Anterior cingulate cortex (tissue), 58 donors: ENCODE measurements at places on chromosomes 11 and 22.

DNA sequence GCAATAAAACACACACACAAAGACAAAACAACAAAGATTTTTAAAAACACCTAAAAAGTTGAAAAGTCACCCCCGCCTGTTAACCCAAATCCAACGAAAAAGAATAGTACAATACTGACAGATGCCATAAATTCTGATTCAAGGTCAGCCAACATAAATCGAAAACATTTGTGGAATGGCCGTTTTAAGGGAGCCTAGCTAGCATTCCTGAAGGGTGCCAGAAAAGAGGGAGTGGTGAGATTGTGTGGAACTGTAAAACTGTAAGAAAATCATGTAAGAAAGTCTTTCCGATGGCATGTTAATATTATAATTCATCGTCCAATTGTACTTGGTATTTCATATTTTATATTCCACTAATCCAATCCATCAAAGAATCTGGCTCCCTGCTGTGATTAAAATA, 75.1 kb downstream of the RAB38 start:
- no peak for DNase-seq

DNA sequence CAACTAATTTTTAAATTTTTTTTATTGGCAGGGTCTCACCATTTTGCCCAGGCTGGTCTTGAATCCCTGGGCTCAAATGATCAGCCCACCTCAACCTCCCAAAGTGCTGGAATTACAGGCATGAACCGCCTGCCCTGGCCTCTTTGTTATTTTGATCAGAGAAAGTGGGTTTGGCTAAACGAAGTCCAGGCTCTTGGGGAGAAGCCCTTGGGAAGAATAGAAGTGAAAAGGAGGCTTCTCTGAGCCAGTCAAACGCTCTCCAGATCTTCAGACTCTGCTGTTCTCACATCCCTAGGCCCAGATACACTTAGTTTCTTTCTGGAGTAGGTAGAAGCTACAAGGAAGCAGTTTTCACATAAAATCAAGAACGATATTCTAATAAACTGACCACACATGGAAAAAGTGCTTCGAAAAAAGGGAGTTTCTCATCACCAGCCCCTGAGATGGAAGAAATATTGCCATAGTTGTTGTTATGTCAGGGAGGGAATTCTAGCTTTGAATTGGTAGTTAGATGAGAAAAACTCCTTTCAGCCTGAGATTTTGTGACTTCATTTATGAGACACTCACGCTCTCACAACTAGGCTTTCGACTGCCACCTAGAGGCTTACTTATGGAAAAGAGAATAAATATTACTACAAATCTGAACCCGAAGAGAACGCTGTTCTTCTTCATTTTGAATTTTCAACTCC, 41.7 kb upstream of the AQP11 start:
- peak; percentile 18 for DNase-seq

DNA sequence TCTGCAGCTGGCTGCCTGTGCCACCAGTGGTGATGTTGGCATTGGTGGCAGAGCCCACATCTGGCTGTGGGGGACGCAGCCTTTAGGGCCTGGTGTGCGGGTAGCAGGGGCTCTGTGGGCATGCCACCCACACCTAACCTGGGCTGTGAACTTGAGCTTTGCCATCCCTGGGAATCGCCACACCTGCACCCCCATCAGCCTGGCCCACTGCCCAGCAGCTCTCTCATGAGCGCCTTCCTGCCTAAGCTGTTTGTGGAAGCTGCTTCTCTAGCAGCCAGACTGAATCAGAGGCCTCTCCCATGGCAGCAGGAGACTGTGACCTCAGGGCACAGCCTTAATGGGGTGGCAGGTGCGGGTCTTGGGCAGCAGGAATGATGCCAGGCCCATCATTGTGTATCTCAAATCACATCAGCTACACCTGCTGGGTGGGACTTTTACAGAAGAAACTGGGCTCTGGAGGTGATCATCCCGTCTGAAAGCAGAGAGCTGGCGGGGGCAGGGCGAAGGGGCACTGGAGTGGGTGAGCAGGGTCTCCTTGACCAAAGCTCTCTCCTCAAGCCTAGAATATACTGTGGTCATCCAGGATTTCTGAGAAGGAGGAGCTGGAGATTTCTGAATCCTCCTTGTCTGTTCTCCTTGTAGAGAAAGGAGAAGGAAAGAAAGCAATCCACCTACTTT, 17.8 kb upstream of the CARS1 start:
- DNase-seq = no peak

- DNase-seq = no peak
Measured at GRCh38 chr22:21622011-21622918, 7.6 kb downstream of the YDJC start.

GRCh38 chr11:4527926-4528325, 17.1 kb upstream of the OR52M1 start:
- no peak for DNase-seq

GRCh38 chr22:42180349-42180842, 49.8 kb upstream of the CYP2D6 start:
- no peak for DNase-seq

- DNase-seq = peak; percentile 36
Measured at GRCh38 chr11:61747192-61747966, 5.1 kb upstream of the MYRF start.

GRCh38 chr11:123856444-123856843, 29.0 kb downstream of the TMEM225 start:
- DNase-seq = no peak

GRCh38 chr22:36797374-36797773, 19.5 kb downstream of the PVALB start:
- no peak for DNase-seq

DNA sequence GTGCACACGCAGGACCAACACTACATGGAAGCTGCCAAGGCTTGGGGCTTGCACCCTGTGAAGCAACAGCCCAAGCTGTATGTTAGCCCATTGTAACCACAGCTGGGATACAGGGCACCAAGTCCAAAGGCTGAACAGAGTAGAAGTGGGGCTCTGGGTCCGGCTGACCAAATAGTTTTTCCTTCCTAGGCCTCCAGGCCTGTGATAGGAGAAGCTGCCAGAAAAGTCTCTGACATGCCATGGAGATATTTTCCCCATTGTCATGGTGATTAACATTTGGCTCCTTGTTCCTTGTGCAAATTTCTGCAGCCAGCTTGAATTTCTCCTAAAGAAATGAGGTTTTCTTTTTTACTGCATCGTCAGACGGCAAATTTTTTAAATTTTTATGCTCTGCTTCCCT, 941.2 kb downstream of the FAM181B start:
- DNase-seq = no peak

GRCh38 chr22:36358533-36359469, 29.0 kb downstream of the MYH9 start:
- DNase-seq = no peak

GRCh38 chr11:110989428-110990133, 255.9 kb upstream of the POU2AF2 start:
- DNase-seq = no peak

- no peak for DNase-seq
Measured at GRCh38 chr11:3736816-3737215, 60.5 kb downstream of the NUP98 start.

DNA sequence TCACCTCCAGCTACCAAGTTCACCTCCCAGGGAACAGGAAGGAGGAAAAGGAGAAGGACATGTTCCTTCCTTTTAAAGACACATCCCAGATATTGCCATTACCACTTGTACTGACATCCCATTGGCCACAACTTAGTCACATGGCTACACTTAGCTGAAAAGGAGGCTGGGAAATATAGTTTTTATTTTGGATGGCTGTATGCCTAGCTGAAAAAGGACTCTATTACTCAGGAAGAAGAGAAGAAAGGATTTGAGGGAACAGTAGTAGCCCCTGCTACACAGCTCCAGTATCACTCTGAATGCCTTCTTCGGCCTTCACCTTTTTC, 2.1 kb upstream of the APOA5 start:
- DNase-seq = no peak

DNA sequence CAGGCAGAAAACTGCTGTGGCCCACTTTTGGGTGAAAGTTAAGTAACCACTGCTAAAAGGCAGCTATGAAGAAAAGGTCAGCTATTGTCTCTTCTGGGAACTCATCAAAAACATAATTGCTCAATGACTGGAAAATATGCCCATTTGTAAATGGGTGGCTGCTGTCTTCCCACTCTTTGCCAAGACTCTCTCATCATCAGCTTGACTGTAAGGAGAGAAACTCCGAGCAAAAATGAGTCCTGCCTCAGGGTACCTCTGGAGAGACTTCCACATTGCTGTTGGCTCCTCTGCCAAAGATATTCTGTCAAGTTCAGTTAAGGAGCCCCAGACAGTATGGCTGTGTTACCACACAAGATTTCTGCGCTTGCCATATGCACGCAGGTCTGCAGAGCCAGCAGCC, 138.7 kb downstream of the BBOX1 start:
- DNase-seq = no peak

DNA sequence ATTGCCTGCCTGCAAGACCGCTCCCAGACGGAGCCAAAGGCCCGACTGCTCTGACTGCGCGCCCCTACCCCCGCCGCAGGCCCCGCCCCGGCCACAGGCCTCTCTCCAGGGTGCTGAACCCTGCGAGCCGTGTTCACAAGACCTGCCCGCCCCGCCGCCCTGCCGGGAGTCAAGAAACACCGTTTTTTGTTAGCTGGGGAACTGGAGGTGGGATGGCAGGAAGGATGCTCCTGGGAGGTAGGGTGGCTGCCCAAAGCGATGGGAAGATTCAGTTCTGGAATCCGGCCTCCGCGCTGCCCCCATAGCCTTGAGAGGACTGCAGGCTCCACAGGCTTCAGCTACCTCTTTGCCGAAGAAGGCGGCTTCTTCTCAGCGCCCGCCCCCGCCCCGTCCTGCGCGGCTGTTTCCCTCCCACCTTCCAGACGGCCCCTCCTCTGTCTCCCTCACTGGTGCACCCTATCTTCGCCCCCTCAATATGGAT, 2.7 kb upstream of the PDE2A start:
- DNase-seq = peak; percentile 40

GRCh38 chr22:33415401-33415800, 357.2 kb upstream of the SYN3 start:
- no peak for DNase-seq

- DNase-seq = no peak
Measured at GRCh38 chr22:43292630-43293018, 50.5 kb downstream of the SCUBE1 start.

DNA sequence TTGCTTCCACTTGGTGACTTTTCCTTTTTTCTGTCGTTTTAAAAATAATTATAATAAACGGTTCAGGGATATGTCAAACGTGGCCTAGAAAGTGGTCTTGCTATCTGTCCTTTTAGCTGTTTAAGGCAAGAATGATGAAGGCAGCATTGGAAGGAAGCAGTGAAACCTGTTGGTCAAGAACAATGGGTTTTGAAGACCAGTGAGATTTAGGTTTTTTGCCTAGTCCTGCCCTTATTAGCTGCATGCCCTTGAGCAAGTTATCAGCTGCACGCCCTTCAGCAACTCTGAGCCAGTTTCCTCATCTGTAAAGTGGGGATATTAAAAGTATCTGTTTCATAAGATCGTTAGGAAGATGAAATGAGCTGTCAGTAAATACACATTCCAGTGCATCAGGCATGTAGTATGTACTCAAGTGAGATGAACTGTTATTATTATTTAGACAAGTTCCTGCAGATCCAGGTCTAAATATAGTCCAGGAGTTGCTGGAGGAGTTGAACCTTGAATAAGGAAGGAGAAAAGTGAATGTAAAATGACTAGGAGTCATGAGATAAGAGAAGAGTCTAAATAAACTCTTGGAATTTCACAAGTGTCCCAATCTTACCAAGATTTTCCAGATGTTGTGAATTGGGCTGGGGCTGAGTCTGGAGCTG, 90.8 kb upstream of the HSD17B12 start:
- no peak for DNase-seq

DNA sequence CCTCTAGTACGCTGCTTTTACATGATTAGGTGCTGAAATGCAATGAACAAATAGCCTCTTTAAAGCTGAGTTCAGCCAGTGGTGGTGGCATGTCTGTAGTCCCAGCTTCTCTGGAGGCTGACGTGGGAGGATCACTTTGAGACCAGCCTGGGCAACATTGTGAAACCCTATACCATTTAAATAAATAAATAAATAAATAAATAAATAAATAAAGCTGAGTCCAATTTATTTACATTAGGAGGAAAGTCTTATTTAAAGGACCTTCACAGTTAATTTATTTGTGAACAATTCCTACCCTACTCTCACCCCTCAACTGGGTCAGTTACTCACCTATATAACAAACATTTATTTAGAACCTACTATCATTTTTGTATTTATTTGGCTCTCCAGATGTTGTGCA, 4.8 kb upstream of the CHRDL2 start:
- DNase-seq = no peak

DNA sequence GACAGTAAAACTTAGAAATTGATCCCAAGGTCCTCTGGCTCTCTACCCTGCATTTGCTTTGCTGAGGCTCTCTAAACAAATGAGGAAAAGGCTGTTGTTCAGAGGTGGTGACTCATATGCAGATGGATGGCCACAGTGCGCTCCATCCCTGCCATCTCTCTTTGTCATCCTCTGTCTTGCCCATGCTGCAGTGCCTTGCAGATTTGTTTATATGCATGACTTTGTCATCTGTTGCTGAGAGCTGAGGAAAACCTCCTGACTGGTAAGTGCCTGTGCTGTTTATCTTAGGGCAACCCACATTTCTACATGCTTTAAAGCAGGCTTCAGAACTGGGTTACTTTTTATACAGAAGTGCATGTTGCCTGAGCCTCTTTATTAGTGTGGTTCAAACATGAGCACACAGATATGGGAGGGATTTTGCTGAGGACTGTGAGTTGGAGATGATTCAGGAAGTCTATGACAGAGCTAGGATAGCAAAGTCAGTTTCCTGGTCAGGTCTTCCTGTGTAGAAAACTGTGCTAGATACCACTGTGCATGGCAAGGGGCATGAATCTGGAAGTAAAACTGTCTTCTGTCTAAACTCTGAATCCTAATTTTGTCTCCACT, 57.4 kb downstream of the JAM3 start:
- peak; percentile 35 for DNase-seq

GRCh38 chr11:17434108-17434507, 42.5 kb downstream of the ABCC8 start:
- no peak for DNase-seq

GRCh38 chr11:124898711-124899110, 1.0 kb upstream of the ROBO4 start:
- DNase-seq = peak; percentile 81

GRCh38 chr11:126034039-126034932, 28.4 kb downstream of the CDON start:
- DNase-seq = no peak

DNA sequence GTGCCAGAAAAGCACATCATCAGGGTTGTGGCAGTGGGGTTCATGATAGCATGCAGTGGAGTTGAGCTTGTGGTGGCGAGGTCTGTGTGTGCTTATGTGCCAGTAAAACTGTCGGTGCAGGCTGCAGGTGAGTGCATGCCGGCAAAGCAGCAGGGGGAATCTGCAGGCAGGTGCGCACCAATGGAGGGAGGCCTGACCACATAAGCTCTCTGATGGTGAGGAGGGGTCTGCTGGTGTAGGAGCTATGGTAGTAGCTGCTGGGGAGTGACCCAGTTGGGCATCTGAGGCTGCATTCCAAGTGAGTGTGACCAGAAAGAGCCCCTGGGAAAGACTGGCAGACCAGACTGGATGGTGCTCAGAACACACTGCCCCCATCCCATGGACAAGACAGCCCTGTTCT, 121.5 kb downstream of the CNTN5 start:
- no peak for DNase-seq

GRCh38 chr11:11500744-11501487, 120.9 kb downstream of the GALNT18 start:
- DNase-seq = no peak

- no peak for DNase-seq
Measured at GRCh38 chr11:69339983-69340565, 46.1 kb downstream of the MYEOV start.
